ENCODE measurements at places on chromosomes 13 and 19.

DNA sequence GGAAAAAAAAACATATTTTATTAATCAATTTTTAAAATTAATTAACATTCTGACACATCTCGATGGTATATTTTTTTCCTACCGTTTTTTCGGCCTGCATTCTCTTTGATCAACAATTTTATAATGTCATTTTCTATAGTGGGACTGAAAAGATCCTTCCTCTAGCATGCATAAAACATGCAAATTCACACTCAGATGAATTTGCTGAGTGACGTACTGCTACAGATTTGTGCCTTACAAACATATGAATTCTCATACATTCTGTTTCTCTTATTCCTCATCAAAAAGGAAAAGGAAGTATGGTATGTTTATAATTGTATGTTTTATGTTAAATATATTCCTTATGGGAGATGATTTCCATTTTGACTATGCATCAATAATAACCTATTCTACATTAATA lies 458.2 kb downstream of the TSHZ3 start:
- no peak overlapping the region for H3K27ac ChIP-seq
- no peaks in the 10 kb centered on the region for H3K4me1 ChIP-seq
- no peak for DNase-seq
- no peak overlapping the region for H3K4me3 ChIP-seq

DNA sequence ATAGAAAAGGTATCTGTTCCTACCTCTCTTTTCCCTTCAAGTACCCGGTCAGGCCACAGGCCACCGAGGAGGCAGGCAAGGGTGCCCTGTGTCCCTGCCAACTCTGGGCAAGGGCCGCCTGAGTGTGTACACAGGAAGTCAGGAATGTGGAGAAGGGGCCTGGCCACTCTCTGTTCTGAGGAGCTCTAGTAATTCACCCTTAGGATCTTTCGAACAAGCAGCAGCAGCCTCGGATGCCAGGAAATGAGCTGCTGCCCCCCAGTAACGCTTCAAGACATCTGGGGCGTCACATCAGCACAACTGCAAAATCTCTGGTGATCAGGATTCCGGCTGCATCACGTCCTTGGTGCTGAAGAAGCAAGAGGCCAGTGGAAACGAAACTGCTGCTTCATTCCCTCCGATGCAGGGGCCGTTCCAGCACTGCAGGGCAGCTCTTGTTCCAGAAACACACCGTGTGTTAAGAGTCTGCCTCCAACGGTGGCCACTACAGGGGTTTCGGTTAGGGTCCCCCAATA lies 2.0 kb downstream of the RAB20 start:
- no peaks in the 10 kb centered on the region for H3K36me3 ChIP-seq
- no peaks in the 10 kb centered on the region for H3K27me3 ChIP-seq
- H3K4me3 ChIP-seq: peak overlapping the region; percentile 85
- DNase-seq: no peak
- H3K4me1 ChIP-seq: peaks cover 7% of the 10 kb centered on the region

DNA sequence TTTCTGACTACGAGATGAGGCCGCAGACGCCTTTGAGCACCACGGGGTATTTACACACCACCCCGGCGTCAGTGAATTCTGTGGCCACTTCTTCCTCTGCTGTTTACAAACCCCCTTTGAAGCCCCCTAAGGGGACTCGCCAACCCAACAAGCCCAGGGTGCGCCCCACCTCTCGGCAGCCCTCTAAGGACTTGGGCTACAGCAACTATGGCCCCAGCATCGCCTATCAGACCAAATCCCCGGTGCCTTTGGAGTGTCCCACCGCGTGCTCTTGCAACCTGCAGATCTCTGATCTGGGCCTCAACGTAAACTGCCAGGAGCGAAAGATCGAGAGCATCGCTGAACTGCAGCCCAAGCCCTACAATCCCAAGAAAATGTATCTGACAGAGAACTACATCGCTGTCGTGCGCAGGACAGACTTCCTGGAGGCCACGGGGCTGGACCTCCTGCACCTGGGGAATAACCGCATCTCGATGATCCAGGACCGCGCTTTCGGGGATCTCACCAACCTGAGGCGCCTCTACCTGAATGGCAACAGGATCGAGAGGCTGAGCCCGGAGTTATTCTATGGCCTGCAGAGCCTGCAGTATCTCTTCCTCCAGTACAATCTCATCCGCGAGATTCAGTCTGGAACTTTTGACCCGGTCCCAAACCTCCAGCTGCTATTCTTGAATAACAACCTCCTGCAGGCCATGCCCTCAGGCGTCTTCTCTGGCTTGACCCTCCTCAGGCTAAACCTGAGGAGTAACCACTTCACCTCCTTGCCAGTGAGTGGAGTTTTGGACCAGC lies 5.3 kb downstream of the SLITRK5 start:
- H3K27me3 ChIP-seq: peaks cover 59% of the 10 kb centered on the region
- H3K27ac ChIP-seq: no peak overlapping the region
- H3K4me1 ChIP-seq: no peaks in the 10 kb centered on the region
- no peak for DNase-seq

DNA sequence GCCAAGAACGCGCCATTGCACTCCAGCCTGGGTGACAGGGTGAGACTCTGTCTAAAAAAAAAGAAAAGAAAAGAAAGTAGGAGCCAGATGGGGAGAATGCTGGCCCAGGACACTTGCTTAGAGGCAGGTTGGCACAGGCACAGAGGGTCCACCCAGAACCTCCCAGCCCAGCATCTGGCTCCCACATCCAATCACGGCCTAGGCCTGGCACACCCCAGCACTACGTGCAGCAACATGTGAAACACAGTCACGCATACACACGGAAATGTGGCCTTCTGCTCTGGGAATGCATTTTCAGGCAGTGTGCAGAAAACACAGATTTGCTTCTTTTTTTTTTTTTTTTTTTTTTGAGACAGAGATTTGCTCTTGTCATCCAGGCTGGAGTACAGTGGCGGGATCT lies 20.9 kb upstream of the FOSB start:
- peaks cover 56% of the 10 kb centered on the region for H3K4me1 ChIP-seq
- H3K27ac ChIP-seq: peak overlapping the region; percentile 90
- DNase-seq: peak; percentile 96
- H3K27me3 ChIP-seq: no peaks in the 10 kb centered on the region
- H3K36me3 ChIP-seq: no peaks in the 10 kb centered on the region
- H3K4me3 ChIP-seq: no peak overlapping the region

GRCh38 chr13:32261567-32261966 lies 53.6 kb downstream of the ZAR1L start:
- DNase-seq: no peak
- no peak overlapping the region for H3K4me3 ChIP-seq
- H3K27me3 ChIP-seq: no peaks in the 10 kb centered on the region
- no peak overlapping the region for H3K27ac ChIP-seq
- H3K4me1 ChIP-seq: no peaks in the 10 kb centered on the region
- no peaks in the 10 kb centered on the region for H3K36me3 ChIP-seq

DNA sequence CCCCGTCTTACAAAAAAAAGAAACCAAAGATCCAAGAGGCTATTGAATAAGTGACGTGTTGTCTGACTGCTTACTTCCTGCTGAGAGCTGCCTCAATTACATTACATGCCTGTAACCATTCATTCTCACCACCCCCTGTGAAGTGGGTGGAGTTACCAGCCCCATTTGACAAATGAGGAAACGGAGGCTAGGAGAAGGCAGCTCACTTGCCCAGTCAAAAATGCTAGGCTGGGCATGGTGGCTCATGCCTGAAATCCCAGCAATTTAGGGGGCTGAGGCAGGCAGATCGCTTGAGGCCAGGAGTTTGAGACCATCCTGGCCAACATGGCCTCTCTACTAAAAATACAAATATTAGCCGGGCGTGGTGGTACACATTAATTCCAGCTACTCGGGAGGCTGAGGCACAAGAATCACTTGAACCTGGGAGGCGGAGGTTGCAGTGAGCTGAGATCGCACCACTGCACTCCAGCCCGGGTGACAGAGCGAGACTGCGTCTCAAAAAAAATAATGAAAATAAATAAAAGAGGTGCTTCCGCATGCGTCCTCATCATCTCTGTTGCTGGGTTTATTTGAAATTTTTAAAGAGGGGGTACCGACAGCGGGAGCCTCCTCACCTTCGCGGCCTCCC lies 499 bp downstream of the LSM7 start:
- peaks cover 13% of the 10 kb centered on the region for H3K36me3 ChIP-seq
- no peaks in the 10 kb centered on the region for H3K4me1 ChIP-seq
- H3K4me3 ChIP-seq: peak overlapping the region; percentile 60
- H3K27me3 ChIP-seq: no peaks in the 10 kb centered on the region
- no peak for DNase-seq

GRCh38 chr19:31784671-31785101 lies 435.4 kb upstream of the TSHZ3 start:
- no peaks in the 10 kb centered on the region for H3K36me3 ChIP-seq
- no peaks in the 10 kb centered on the region for H3K4me1 ChIP-seq
- H3K27me3 ChIP-seq: no peaks in the 10 kb centered on the region
- H3K4me3 ChIP-seq: no peak overlapping the region

- H3K27ac ChIP-seq: no peak overlapping the region
- no peak overlapping the region for H3K4me3 ChIP-seq
- no peak for DNase-seq
- no peaks in the 10 kb centered on the region for H3K27me3 ChIP-seq
- H3K36me3 ChIP-seq: no peaks in the 10 kb centered on the region
Measured at GRCh38 chr19:30760014-30760413, 387.8 kb downstream of the ZNF536 start.

GRCh38 chr13:105311094-105311493 lies 1224.4 kb downstream of the EFNB2 start:
- H3K4me1 ChIP-seq: no peaks in the 10 kb centered on the region
- H3K27me3 ChIP-seq: no peaks in the 10 kb centered on the region
- H3K27ac ChIP-seq: no peak overlapping the region
- H3K4me3 ChIP-seq: no peak overlapping the region

DNA sequence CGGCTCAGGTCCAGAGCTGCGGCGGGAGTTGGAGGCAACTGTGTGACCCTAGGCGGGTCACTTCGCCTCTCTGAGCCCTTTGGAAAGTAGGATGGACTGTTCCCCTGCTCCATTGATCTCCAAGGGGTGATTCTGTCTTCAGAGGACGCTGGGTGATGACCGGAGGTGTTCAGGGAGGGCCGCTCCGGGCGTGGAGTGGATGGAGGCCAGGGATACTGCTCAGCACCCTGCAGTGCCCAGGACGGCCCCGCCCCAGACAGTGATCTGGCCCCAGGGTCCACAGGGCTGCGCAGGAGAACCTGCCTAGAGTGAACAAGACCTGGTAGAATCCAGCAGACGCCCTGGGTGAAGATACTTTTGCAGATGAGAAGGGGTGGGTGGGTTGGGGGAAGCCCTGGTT lies 7.0 kb downstream of the NCLN start:
- no peaks in the 10 kb centered on the region for H3K27me3 ChIP-seq
- DNase-seq: peak; percentile 60
- H3K27ac ChIP-seq: no peak overlapping the region
- no peak overlapping the region for H3K4me3 ChIP-seq

DNA sequence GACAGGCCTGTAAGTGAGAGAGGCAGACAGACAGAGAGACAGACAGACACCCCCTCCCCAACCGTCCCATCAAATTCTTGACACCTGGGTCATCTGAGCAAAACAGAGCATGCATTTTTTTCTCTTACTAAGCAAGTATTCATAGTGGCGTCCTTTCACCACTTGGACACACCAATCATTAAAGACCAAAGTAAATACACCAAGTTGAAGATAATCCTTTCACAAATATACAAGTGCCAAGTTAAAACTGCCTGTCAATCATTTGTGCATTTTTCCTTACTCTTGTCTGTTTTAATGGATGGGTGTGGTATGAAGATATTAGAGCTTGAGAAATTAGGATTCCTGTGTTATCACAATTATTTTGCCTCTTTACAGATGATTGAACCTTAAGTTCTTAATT lies 337.3 kb downstream of the ATP8A2 start:
- DNase-seq: no peak
- no peaks in the 10 kb centered on the region for H3K27me3 ChIP-seq
- no peaks in the 10 kb centered on the region for H3K36me3 ChIP-seq
- no peaks in the 10 kb centered on the region for H3K4me1 ChIP-seq

- no peaks in the 10 kb centered on the region for H3K36me3 ChIP-seq
- no peak within 1 kb of the TSS for H3K4me3 ChIP-seq
- no peaks in the 10 kb centered on the region for H3K4me1 ChIP-seq
- no peak for DNase-seq
Measured at GRCh38 chr19:44671400-44671799, at the start of gene CEACAM19. TSS of gene CEACAM19 (plus strand) at chr19:44671482. CDS start at chr19:44671932, 450 bp downstream.

DNA sequence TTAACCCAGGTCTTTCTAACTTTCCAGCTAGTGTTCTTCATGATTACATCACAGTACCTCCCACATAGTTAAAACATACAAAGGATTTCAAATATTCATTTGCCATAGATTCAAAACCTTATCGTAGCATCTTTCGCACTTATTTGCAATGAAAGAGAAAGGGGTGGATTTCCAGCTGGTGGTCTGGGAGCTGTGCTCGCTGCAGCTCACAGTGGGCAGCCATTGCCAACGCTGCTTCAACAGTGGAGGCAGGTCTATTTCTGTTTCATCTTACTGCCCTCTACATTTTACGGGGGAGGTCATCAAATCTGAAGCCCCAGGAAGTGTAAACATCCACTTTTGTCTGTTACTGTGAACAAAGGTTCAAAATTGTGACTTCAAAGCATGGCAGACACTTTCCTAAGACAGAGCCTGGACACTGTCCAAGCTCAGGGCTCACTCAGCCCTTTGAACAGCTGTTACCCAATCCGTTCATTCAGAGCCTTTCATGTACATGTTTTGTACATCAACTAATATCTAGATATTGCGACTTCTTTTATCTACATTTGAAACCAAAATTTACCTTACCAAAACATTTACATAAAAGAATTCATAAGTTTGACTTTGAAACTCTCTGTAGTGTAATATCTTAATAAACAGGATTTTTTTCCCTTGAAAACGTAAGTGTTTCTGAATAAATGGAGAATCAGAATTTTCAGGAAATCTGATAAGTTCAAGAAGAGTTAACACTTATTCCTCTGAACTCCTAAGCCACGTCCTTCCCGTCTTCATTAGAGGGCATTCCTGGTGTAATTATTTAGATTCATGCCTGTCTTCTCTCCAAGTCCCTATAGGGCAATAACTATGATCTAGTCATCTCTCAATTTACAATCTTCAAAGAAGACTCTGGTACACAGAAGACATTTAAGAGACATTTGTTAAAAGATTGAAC lies 25.1 kb downstream of the STARD13 start:
- peaks cover 11% of the 10 kb centered on the region for H3K36me3 ChIP-seq
- H3K4me3 ChIP-seq: no peak overlapping the region
- no peak for DNase-seq
- H3K27ac ChIP-seq: peak overlapping the region; percentile 78
- H3K4me1 ChIP-seq: peaks cover 48% of the 10 kb centered on the region

GRCh38 chr13:110759710-110760109 lies 46.2 kb downstream of the ING1 start:
- H3K36me3 ChIP-seq: no peaks in the 10 kb centered on the region
- no peaks in the 10 kb centered on the region for H3K4me1 ChIP-seq
- no peaks in the 10 kb centered on the region for H3K27me3 ChIP-seq
- H3K27ac ChIP-seq: no peak overlapping the region

- no peak for DNase-seq
- H3K4me3 ChIP-seq: no peak overlapping the region
- no peaks in the 10 kb centered on the region for H3K36me3 ChIP-seq
- no peaks in the 10 kb centered on the region for H3K27me3 ChIP-seq
- H3K27ac ChIP-seq: no peak overlapping the region
Measured at GRCh38 chr13:99028890-99029289, 51.0 kb upstream of the DOCK9 start.

DNA sequence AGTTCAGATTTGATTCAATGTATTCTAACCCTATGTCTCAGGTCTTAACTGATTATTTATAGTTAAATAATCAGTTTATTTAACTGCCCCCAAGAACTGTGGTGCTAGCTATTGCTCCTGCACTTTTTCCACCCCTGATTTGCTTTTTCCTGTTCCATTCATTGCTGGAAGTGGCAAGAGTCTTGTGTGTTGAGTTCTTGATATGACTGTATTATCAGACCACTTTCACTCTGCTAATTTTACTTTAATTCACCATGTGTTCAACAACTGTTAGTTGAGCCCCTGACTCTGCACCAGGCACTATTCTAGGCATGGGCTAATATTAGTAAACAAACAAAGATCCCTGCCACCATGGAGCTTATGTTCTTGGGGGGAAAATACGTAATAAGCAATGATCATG lies 39.9 kb downstream of the WDFY2 start:
- no peak overlapping the region for H3K4me3 ChIP-seq
- peaks cover 4% of the 10 kb centered on the region for H3K36me3 ChIP-seq
- peaks cover 44% of the 10 kb centered on the region for H3K4me1 ChIP-seq
